ENCODE measurements at places on chromosomes 7 and 10. TPM values are rescaled to one million over a fixed set of nuclear protein-coding genes. Genes with fewer than 3 reads are reported as not detected.

DNA sequence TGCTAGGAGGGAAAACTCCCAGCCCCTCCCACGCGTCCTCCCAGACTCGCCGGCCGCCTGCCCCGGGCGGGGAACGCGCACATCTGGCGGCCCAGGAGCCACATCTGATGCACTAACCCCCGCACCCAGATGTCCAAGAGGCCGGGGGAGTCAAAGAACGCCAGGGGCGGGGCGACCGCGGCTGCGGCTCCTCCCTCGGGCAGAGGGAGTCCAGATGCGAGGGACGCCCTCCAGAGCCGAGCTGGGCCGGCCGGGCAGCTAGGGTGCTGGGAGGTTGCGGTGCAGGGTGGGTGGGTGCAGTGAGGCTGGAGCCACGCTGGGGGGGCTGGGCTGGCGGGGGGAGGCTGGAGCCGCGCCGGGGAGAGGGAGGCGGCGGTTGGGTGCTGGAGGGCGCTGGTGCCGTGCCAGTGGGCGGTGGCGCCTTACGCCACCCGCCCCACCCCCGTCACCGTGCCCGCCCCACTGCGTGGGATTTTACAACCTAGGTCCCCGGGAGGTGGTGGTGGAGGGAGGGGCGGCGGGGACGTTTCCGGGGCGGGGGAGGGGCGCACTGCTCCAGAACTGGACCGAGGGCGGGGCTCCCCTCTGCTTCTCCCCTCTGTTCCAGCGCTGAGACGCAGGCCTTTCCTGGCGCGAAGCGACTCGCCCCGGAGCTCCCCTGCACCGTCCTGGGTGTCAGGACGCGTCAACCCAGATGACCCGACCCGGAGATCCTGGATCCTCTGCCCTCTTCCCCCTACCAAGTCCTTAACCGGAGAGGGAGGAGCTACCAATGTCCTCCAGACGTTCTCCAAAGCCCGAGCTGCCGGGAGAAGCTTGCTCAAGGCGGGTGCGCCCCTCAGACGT lies 109.1 kb downstream of the REEP3 start:
- DNase-seq = peak; percentile 38
- peaks cover 18% of the 10 kb centered on the region for H3K4me1 ChIP-seq
- H3K4me3 ChIP-seq = peak overlapping the region; percentile 78
- peak overlapping the region; percentile 98 for H3K27ac ChIP-seq
- H3K27me3 ChIP-seq = no peaks in the 10 kb centered on the region

- H3K27ac ChIP-seq = no peak overlapping the region
- H3K36me3 ChIP-seq = no peaks in the 10 kb centered on the region
- no peak overlapping the region for H3K4me3 ChIP-seq
- H3K4me1 ChIP-seq = no peaks in the 10 kb centered on the region
- DNase-seq = no peak
These were observed 42.3 kb upstream of the PNLIPRP3 start for GRCh38 chr10:116385311-116385710.

- no peak overlapping the region for H3K4me3 ChIP-seq
- DNase-seq = no peak
- H3K27me3 ChIP-seq = no peaks in the 10 kb centered on the region
- no peaks in the 10 kb centered on the region for H3K36me3 ChIP-seq
- H3K27ac ChIP-seq = no peak overlapping the region
These were observed 19.0 kb downstream of the COL26A1 start for GRCh38 chr7:101381549-101382111.

- H3K4me1 ChIP-seq = no peaks in the 10 kb centered on the region
- no peak overlapping the region for H3K27ac ChIP-seq
- no peaks in the 10 kb centered on the region for H3K36me3 ChIP-seq
- no peak for DNase-seq
- H3K27me3 ChIP-seq = no peaks in the 10 kb centered on the region
- no peak overlapping the region for H3K4me3 ChIP-seq
These were observed 7.6 kb downstream of the ARHGAP12 start for GRCh38 chr10:31921031-31921430.

GRCh38 chr10:9012312-9012711 lies 957.8 kb downstream of the GATA3 start:
- H3K27me3 ChIP-seq = peaks cover 6% of the 10 kb centered on the region
- H3K4me1 ChIP-seq = no peaks in the 10 kb centered on the region
- no peak overlapping the region for H3K4me3 ChIP-seq
- H3K27ac ChIP-seq = no peak overlapping the region

DNA sequence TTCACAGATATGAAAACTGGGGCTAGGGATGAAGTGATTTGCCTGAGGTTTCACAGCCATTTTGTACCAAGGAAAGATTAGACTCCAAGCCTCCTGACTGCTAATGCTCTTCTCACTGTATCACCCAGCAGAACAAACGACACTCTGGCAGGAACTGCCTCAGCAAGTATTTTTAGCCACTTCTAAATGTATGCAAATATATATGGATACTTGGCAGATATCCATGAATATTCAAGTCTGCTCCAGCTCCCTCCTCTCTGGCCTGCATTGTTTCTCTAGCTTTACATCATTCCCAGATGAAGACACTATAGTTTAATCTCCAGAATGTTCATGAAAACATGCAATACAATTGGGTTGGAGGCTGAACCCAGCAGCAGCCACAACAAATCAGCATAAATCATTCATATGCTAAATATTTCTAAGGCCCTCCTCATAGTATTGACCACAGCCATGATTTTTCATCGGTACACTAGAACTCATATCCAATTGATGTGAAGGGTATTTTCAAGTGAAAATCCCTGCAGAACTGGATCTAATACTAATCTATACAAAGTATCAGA lies 65.5 kb downstream of the HPSE2 start:
- H3K4me3 ChIP-seq = no peak overlapping the region
- no peak overlapping the region for H3K27ac ChIP-seq
- H3K27me3 ChIP-seq = no peaks in the 10 kb centered on the region
- no peaks in the 10 kb centered on the region for H3K4me1 ChIP-seq
- no peak for DNase-seq
- H3K36me3 ChIP-seq = no peaks in the 10 kb centered on the region

GRCh38 chr10:60823324-60823723 lies 45.0 kb downstream of the CDK1 start:
- H3K4me3 ChIP-seq = no peak overlapping the region
- no peaks in the 10 kb centered on the region for H3K4me1 ChIP-seq
- no peaks in the 10 kb centered on the region for H3K27me3 ChIP-seq
- DNase-seq = no peak
- no peaks in the 10 kb centered on the region for H3K36me3 ChIP-seq

GJD4 gene
- not detected for total RNA-seq

NME8 gene
- total RNA-seq = not detected

- no peaks in the 10 kb centered on the region for H3K27me3 ChIP-seq
- DNase-seq = no peak
- H3K4me1 ChIP-seq = no peaks in the 10 kb centered on the region
- no peak overlapping the region for H3K4me3 ChIP-seq
- no peak overlapping the region for H3K27ac ChIP-seq
These were observed 351.2 kb downstream of the DGKB start for GRCh38 chr7:14551310-14551709.

- no peak for DNase-seq
- H3K36me3 ChIP-seq = no peaks in the 10 kb centered on the region
- H3K4me1 ChIP-seq = peaks cover 8% of the 10 kb centered on the region
- no peak overlapping the region for H3K4me3 ChIP-seq
- H3K27ac ChIP-seq = no peak overlapping the region
These were observed 3.8 kb upstream of the CRCP start for GRCh38 chr7:66110856-66111255.

EGFR gene
- total RNA-seq = 108 TPM

EN2 gene
- total RNA-seq = under 0.01 TPM

DNA sequence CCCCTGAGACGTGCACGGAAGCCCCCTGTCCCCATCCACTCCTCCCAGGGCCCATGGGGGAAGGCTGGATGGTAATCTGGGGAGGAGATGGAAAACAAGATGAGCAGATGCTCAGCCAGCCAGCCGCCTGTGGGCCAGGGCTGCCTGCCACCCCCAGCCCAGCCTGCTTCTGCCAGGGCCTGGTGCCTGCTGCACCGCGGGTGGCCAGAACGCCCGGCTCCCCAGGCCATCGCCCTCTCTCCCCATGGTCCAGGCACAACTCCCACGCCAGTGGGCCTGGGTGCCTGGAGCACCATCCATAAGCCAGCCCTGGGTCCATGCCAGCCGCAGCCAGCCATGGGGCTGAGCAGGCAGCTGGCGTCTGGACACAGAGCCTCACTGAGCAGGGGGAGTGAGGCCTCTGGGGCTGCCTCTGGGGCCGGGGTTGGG lies 57.2 kb upstream of the ELN start:
- no peak overlapping the region for H3K27ac ChIP-seq
- no peaks in the 10 kb centered on the region for H3K4me1 ChIP-seq
- no peak for DNase-seq
- H3K4me3 ChIP-seq = no peak overlapping the region

FGFBP3 gene
- 0.57 TPM for total RNA-seq

DNA sequence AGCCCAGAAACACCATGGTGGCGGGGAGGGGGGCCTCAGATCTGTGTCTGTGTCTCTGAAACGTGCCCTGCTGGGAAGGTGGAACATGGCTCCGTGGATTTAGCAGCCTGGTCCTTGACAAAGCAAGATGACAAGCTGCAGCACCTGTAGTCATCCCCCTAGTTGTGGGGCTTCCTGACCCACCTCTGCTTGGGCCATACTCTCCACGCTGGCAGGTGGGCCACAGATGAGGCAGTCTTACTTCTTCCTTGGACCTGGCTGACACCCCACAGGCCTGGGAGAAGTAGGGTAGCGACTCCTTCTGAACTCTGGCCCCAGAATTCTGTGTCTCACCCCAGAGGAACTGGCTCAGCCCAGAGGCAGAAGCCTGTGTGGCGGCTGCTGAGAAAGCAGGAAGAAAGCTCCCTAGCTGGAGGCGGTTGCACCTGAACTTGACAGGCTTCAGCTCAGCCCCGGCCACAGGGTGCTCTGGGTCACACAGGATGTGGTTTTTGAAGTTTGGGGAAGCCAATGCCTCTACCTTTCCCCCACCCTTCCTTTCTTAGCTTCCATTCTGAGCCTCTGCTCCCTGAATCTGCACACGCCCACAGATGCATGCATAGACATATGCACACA lies 113.9 kb downstream of the ABLIM1 start:
- DNase-seq = peak; percentile 30
- peak overlapping the region; percentile 90 for H3K27ac ChIP-seq
- peaks cover 42% of the 10 kb centered on the region for H3K4me1 ChIP-seq
- H3K36me3 ChIP-seq = no peaks in the 10 kb centered on the region
- H3K27me3 ChIP-seq = no peaks in the 10 kb centered on the region

GRCh38 chr7:15345216-15345615 lies 216.6 kb downstream of the AGMO start:
- no peaks in the 10 kb centered on the region for H3K4me1 ChIP-seq
- no peak for DNase-seq
- no peaks in the 10 kb centered on the region for H3K36me3 ChIP-seq
- H3K27me3 ChIP-seq = no peaks in the 10 kb centered on the region
- H3K4me3 ChIP-seq = no peak overlapping the region
- no peak overlapping the region for H3K27ac ChIP-seq

LRIT1 gene
- not detected for total RNA-seq

GRCh38 chr10:119441921-119442757 lies 100.4 kb downstream of the RGS10 start:
- peaks cover 40% of the 10 kb centered on the region for H3K4me1 ChIP-seq
- DNase-seq = no peak
- no peak overlapping the region for H3K4me3 ChIP-seq
- no peaks in the 10 kb centered on the region for H3K36me3 ChIP-seq
- no peaks in the 10 kb centered on the region for H3K27me3 ChIP-seq
- peak overlapping the region; percentile 71 for H3K27ac ChIP-seq

DNA sequence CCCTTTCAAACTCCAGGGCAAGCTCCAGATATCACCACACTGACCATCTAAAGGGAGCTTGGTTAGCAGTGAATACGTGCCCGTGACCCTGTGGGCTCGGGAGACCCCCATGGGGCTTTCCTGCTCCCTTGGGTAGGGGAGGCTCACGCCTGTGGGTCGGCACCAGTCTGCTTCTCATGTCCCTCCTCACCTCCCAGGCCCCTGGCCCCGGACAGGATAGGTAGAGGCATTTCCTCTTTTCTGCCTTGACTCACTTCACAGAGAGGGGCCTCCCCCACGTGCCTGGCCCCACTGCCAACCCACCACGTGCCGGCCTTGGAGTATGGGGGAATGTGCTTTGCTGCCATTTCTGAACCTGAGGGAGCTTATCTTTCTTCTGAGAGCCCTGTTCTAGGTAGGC lies 131.3 kb upstream of the FAM20C start:
- no peaks in the 10 kb centered on the region for H3K27me3 ChIP-seq
- DNase-seq = no peak
- H3K27ac ChIP-seq = no peak overlapping the region

GRCh38 chr10:20492447-20492846 lies 404.7 kb downstream of the NEBL start:
- H3K4me1 ChIP-seq = no peaks in the 10 kb centered on the region
- no peak for DNase-seq
- H3K27ac ChIP-seq = no peak overlapping the region
- H3K4me3 ChIP-seq = no peak overlapping the region

DNA sequence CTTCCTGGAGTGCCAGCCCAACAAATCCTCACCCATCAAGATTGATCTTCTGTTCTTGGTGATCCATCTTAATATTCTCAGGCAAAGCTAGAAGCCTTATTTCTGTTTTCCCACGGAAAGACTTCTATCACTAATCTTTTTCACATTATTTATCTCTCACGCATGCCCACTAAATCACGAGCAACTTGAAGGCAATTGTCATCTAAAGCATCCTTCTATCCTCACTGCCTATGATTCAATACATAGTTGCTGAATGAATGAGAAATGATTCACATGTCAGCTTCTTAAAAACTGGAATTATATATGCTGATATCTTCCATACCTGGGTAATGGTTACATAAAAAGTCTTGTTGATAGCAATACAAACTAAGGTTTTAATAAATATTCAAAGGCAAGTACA lies 12.6 kb upstream of the COL1A2 start:
- no peaks in the 10 kb centered on the region for H3K27me3 ChIP-seq
- DNase-seq = no peak
- no peak overlapping the region for H3K27ac ChIP-seq
- H3K4me3 ChIP-seq = no peak overlapping the region
- no peaks in the 10 kb centered on the region for H3K36me3 ChIP-seq
- no peaks in the 10 kb centered on the region for H3K4me1 ChIP-seq

DNA sequence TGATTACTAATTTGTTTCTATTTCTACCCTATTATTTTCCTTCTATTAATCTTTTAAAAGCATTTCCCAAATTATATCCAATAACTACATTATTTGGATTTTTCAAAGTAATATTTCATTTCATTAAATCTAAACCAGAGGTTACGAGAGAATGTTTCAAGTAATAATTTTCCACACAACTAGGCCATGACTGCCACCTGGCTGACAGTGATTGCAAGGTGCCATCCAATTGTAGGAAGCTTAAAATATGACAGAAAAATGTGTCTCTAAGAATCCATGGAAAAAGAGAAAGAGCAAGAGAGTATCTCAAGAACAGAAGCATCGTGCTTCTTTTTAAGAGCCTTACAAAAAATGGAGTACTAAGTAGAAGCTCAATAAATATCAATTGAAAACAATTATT lies 48.7 kb downstream of the TPK1 start:
- no peak overlapping the region for H3K4me3 ChIP-seq
- H3K27me3 ChIP-seq = no peaks in the 10 kb centered on the region

ZNF746 gene
- 12.1 TPM for total RNA-seq

- no peaks in the 10 kb centered on the region for H3K27me3 ChIP-seq
- no peaks in the 10 kb centered on the region for H3K36me3 ChIP-seq
- no peak for DNase-seq
- no peak overlapping the region for H3K27ac ChIP-seq
- H3K4me1 ChIP-seq = no peaks in the 10 kb centered on the region
These were observed 184.8 kb upstream of the PDE1C start for GRCh38 chr7:32255036-32255435.

SLIT1 gene
- total RNA-seq = not detected

DPYSL4 gene
- total RNA-seq = not detected

All from esophagus squamous epithelium (tissue), 5 donors.